ENCODE measurements at places on chromosomes 1 and 21.

GRCh38 chr1:14826731-14827326 is 228.3 kb downstream of the KAZN start:
- no peak for DNase-seq

- DNase-seq = no peak
Observed at GRCh38 chr1:14598007-14598497, 433 bp upstream of the KAZN start.

GRCh38 chr21:44331650-44332307 is 7.4 kb downstream of the CFAP410 start:
- DNase-seq = no peak

DNA sequence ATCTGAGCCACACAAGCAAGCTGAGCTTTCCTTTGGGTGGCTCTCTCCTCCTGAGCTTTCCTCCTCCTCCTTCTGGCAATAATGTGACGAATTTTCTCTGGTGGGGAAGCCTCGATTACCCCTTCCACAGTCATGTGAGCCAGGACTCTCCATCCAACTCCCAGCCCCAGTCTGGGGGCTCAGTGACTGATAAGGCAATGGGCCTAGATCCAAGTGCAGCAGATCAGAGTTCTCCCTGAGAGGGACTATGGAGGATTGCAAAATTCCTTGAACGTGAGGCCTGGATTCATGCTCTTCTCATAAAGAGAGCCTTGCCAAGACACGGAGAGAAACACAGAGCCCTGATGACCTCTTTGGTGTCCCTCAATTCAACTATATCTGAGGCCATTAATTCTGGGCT is 31.3 kb upstream of the TRIM67 start:
- DNase-seq = no peak

DNA sequence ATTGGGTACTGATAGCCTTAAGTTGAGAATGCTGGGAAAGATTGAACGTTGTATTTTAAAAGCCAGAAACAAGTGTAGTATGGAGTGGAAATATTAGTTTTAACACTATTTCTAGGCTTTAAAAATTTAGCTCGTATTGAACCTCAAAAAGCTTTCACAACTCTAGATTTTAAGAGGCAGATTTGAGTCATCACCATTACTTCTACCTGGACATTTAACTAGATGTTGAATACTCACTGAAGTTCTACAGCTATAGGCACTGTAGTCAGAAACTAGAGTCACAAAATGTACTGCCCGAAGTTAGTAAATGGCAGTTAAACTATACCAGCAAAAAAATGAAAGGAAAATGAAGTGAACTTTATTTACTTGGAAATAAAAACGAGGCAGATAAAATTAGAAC is 96.5 kb downstream of the NEK7 start:
- DNase-seq = no peak

- no peak for DNase-seq
Observed at GRCh38 chr1:213008564-213008963, 7.1 kb downstream of the ANGEL2 start.

DNA sequence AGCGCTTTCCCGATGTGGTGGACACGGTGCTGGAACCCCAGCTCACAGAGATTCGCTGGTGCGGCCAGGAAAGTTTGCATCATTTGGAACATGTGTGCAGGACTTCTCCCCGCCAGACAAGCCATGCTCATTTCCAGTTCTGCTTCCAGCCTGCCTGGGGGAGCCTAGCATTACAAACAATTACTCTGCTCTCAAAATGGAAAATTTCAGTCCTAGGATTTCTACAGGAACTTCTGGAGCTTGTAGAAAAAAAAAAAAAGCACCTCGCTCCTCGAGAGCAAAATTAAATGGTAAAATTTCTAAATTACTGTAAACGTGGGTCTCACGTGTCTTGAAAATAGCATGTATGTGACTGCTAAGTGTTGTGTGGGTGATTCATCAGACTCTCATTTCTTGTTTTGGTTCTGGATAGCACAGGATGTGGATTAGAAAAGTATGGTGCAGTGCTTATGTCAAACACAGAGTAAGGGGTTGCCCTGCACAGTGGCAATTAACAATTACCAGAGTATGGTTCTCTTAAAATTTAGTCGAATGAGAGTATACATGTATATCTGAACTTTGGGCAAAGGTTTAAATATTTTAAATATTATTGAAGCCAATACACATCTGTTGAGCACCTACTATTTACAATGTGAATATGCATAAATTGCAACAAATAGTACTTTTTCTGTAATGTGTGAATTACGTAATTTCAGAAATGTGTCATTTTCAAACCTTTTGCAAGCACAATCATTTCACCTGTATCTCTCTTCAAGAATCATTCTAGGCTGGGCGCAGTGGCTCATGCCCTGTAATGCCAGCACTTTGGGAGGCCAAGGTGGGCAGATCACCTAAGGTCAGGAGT is 61.8 kb upstream of the PTGFRN start:
- DNase-seq = peak; percentile 25

All from activated CD4-positive, alpha-beta T cell treated with anti-CD3 and anti-CD28 coated beads, Interleukin-2, amount 50 U/mL, for 48 hours (primary cell).